CD4-positive, alpha-beta T cell treated with Interleukin-1 beta for 1 hour (primary cell): ENCODE measurements at places on chromosomes 3 and 15.

- no peak for DNase-seq
Observed at GRCh38 chr3:157872902-157873301, 233.3 kb downstream of the SHOX2 start.

GRCh38 chr3:32442766-32443165 is 51.1 kb downstream of the CMTM7 start:
- DNase-seq: no peak

DNA sequence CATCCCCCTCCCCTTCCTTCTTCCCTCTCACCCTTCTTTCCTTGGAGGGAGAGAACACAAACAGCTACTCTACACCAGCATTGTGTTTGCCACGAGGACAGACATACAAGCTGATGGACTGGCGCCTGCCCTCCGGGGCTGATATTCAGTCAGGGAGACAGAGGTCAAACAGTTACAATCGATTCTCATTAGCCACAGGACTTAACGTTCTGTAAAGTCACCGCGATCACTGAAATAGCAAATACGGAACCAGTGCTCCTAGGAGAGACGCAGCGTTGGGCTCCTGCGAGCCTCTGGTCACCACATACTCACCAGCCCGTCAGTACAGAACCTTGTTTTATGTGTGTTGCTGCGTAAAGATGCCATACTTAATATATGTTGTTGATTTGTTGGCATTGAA is 108.8 kb downstream of the LRRK1 start:
- DNase-seq: no peak

- no peak for DNase-seq
Observed at GRCh38 chr3:183265834-183266417, 12.9 kb downstream of the B3GNT5 start.

DNA sequence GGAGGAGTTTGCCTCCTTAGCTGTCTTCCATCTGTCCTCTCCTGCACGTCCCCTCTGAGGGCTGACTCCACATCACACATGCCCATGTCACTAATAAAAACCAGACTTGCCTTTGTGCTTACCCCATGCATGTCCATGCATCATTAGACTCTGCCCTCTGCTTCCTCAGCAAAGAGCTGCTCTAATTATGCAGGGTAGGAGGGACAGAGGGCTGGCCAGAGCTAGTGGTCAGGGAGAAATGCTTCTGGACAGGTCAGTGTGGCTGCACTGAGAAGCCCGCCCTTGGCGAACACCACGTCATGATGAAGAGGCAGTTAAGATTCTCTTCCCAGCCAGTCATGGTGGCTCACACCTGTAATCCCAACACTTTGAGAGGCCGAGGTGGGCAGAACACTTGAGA is 8.9 kb downstream of the CA12 start:
- DNase-seq: no peak

- DNase-seq: no peak
Observed at GRCh38 chr3:192747145-192747544, 19.8 kb upstream of the FGF12 start.

GRCh38 chr3:124079912-124080276 is 88.0 kb upstream of the ROPN1 start:
- no peak for DNase-seq

- no peak for DNase-seq
Observed at GRCh38 chr15:98720577-98721565, 72.5 kb downstream of the IGF1R start.

DNA sequence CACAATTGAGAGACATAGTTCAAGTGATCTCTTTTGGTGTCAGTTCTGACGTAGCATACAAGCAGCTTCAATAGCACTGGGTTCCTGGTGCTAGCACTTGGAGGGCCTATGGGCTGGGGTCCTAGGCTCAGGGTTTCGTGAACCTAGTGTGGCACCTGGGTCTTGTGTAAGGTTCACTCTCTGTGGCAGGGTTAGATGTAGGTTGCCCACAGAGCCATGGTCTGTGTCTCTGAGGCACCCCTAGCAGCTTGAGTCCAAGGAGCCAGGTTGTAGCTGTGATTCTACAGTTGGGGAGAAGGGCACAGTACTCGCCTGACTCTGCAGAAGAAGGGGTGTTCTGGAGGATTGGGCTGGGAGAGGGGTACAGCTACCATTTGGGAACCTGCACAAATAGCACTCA is 282.6 kb upstream of the LRRC3B start:
- no peak for DNase-seq

DNA sequence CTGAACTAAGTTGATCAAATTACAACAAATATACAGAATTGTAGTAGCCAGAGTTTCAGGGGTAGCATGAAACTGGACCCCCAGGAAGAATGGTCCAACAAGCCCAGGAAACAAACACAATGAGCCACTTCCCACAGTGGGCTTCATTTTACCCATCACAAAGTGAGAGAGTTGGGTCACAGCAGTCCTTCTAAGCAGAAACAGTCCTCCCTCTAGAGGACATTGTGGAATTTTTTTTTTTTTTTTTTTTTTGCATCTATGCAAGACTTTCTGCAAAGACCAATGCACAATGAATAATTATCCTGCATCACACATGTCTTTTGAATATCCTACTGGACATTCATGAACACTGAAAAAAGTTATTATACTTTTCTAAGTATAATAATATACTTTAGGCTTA is 73.8 kb upstream of the ATP13A5 start:
- no peak for DNase-seq

GRCh38 chr3:37984596-37984995 is 6.0 kb upstream of the VILL start:
- DNase-seq: no peak

GRCh38 chr3:73653351-73653750 is 28.6 kb upstream of the PDZRN3 start:
- DNase-seq: no peak

DNA sequence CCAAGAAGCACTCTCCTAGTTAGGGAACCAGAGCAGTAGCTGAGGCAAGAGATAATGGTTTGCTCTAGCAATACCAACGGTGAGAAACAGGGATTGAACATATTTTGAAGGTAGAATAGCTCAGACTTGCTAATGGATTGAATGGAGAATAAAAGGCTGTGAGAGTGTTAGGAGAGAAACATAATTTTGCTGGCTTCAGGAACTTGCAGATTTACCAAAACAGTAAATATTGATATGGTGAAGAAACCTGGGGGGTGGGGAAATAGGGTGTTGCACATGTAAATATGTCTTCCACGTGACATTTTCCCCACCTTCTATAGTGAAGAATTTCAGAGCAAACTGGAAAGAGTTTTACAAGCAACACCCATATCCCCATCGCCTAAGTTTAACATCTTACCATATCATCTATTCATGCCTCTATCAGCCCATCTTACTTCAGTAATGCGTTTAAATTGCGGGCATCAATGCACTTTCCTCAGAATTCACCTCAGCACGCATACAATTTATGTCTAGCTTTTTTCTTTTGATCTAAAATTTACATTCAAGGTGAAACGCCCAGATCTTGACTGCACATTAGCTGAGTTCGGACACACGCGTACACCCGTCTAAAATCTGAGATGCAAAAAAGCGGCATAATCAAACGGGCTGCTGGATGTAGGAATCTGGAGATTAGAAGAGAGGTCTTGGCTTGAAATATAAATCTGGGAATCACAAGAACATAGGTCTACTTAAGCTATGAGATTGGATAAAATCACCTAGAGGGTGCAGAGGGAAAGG is 891 bp upstream of the NR1D2 start:
- DNase-seq: no peak

DNA sequence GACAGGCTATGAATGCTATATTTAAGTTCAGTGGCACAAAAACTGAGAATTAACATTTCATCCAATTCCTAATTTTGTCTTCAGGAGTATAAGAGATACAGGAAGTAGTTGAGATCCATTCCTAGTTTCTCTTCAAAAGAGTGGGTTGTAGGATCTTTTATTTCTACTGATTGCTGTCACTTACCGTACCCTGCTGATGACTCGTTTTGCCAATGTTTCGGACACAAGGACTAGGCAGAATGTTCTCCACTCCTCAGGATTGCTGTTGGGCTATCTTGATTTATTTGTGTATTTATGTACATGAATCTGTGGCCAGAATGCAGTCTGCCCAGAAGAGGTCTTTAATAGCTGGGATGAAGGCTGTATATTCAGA is 11.9 kb downstream of the ARL8B start:
- DNase-seq: no peak

- no peak for DNase-seq
Observed at GRCh38 chr3:177800561-177800960, 603.3 kb upstream of the TBL1XR1 start.

GRCh38 chr3:164879201-164879600 is 199.1 kb downstream of the SI start:
- DNase-seq: no peak

DNA sequence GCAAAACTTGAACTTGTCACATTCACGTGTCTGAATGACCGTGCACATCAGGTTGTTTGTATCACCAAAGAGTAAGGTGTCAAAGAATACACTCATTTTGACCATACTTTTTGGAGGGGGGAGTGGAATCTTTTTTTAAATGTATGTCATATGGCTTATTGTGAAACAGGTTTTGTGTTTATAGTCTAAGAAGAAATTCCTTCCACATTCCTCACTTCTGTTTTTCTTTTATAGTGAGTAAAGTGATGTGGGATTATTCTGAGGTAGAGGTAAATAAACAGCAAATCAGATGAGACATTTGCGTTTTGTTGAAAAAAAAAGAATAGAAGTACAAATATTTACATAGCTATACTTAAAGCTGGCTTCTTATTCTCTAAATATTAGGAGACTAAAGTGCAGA is 33.0 kb downstream of the SRP14 start:
- DNase-seq: no peak

DNA sequence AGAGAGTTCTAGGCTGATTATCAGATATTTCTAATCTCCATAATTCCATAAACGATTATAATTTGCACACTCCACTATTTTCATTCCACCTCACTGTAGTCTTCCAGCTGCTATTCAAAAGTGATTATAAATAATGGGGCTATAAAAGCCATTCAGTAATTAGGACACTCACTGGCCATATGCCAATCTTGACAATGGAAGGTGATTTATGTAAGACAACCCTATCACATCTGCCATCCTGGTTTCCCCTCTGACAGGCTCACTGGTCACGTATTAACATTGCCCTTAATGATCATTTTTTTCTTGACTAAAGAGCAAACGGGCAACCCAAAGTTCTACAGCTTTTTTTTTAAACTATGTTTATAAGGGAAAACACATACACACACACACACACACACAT is 402.4 kb downstream of the MAGI1 start:
- DNase-seq: no peak

DNA sequence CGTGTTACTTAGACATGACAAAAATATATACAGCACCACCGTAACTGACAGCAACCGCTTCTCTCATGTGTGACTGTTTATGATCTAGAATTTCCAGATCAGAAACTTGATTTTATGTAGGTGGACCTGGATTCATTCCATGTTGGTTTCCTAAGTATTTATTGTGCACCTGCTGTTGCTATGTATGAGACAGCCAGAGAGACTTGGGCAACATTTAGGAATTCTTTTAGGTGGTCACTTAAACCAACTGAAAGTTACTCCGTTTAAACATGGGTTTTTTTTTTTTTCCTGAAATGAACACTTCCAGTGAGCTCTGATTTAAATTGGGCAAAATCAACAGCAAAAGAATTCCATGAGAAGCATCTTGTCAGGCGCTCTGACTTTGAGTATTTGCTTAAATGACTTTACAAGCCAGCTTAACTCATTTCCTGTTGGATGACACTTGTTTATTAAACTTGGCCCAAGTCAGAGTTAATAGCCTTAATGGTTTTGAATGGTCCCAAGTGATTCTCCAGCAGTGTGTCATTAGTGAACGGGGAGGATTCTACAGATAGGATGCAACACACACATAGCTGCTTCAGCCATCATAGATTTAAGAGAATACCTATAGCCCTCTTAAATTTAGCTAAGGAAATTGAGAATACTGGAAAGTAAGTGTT is 31.8 kb downstream of the MITF start:
- no peak for DNase-seq

DNA sequence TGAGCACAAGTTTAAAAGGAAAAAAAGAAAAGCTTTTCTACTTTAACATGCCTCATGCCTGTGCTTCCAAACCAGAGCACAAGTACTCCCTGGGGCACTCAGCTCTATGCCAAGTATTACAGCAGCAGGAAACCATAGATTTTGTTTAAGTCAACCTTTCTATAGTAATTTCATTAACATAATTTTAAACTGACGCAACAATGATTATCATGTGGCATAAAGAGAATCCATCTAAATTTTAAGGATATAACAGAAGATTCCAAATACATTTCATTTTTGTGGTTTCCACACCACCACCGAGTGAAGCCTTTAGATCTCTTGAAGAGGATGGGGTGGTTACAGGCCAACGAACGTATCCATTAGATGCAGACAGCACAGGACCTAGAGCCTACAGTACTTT is 112.1 kb downstream of the TNIK start:
- no peak for DNase-seq
